ENCODE measurements at places on chromosomes 4 and X.

GRCh38 chr4:139957986-139958738 lies 195.8 kb downstream of the MAML3 start:
- no peak for DNase-seq

GRCh38 chrX:7372825-7373525 lies 225.0 kb upstream of the PUDP start:
- DNase-seq = no peak

GRCh38 chr4:20552004-20552403 lies 148.3 kb upstream of the PACRGL start:
- DNase-seq = no peak

- no peak for DNase-seq
These were observed 14.6 kb upstream of the NDST4 start for GRCh38 chr4:115128037-115128436.

DNA sequence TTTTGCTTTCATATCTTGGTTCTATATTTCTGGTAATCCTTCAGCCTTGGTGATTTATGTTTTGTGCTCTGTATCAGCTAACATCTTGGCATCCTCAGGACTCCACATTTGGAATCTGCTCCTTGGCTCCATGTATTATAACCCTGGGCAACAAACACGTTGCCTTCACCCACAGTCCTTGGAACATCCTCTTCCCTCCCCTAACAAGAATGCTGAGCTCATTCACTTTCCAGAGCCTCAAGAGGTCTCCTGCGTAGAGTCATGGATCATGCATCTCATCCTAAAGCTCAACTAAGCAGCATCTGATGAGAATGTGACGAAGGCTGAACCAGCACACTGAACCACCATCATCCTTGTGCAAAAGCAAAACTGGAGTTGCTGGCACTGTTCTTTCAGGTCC lies 60.5 kb upstream of the C1GALT1C1 start:
- DNase-seq = no peak

DNA sequence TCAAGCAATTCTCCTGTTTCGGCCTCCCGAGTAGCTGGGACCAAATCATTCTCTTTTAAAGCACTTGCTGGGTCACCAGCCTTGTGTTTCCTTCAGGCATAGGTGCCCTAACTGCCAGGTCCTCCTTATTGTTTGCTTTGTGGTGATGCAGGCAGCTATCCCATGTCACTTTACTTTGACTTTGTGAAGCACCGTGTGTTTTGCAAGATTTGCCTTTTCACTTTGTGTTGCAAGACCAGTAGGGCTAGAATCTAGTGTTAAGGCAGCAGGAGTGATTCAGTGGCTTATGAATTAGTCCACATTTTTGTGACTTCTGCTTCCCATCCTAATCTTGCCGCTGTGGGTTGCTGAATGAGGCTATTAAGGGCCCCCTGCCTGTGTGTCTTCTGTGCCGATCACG lies 20.2 kb downstream of the SYAP1 start:
- no peak for DNase-seq

- DNase-seq = no peak
These were observed 136.5 kb downstream of the PRKX start for GRCh38 chrX:3576886-3577501.

GRCh38 chr4:57131849-57132742 lies 21.9 kb upstream of the IGFBP7 start:
- no peak for DNase-seq

- DNase-seq = no peak
These were observed 60.5 kb downstream of the TBC1D14 start for GRCh38 chr4:6969826-6970800.

DNA sequence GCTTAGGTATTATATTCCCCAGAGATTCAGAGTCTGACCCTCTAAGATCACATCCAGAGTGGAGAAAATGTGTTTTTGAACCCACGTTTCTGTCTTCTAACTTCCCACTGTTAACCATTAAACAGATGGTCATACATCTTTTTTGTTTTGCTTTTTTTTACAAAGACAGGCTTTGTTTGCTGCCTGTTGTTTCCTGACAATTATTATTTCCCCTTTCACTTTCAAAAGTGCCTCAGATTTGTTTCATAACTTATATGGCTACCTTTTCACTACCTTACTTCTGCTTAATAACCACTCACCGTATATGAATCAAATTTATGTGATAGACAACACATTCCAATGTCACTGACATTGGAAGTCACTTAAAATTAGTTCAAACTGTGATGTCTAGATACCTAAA lies 142.2 kb downstream of the HS3ST1 start:
- DNase-seq = no peak

DNA sequence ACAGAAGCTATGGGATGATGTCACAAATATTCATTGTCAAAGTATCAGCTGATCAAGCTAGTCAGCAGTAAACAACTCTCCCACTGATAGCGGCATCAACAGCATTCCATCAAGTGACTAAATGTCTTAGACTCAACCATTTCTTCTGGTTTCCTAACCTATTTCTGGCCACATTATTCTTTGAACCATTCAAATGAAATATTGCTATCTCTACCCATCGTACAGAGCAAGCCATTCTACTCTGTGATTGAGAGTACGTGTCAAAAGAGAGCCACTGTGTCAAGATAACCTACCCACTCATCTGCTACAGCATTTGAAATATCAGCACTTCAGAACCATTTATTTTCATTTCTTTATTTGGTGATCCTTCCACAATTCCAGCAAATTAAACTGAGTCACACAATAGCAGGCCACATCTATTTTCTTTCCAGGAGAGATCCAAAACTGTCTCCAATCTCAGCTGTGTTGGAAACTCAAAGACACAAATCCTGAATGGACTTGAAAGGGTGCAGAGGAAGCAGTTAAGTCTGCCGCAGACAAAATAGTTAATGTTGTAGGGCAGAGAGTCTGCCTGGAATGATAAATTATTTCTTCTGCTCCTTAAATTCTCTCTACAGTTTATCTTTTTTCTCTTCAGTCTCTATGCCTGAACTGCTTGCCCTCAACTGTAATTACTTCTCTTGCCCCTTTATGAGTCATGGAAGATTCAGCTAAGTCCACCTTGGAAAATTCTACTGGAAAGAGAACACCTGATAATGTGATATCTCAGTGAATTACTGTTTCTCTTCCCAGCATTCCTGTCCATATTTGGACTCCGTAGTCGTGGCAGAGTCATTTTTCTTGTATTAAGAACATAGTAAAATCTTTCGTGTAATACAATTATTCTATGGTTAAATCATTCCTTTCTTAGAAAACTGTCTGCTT lies 364.8 kb downstream of the PDGFC start:
- no peak for DNase-seq

GRCh38 chrX:30577362-30577991 lies at the start of gene TASL:
TASL (minus strand) TSS chrX:30577766; CDS start chrX:30560355, 17,411 bp downstream.
- DNase-seq = peak; percentile 33

DNA sequence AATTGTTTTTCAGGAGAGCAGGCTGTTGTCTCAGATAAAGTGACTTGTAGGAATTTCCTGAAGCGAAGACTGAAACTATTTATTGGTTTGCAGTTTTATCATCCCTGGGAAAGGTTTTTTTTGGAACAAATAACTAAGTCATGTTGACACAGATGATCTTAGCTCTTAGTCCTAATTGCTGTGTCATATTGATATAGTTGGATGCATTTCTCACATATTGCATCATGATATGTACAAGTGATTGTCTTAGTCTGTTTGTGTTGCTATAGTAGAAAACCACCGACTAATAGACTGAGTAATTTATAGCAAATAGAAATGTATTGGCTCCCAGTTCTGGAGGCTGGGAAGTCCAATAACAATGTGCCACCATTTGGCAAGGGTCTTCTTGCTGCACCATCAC lies 397.5 kb upstream of the PPP1R2C start:
- no peak for DNase-seq

DNA sequence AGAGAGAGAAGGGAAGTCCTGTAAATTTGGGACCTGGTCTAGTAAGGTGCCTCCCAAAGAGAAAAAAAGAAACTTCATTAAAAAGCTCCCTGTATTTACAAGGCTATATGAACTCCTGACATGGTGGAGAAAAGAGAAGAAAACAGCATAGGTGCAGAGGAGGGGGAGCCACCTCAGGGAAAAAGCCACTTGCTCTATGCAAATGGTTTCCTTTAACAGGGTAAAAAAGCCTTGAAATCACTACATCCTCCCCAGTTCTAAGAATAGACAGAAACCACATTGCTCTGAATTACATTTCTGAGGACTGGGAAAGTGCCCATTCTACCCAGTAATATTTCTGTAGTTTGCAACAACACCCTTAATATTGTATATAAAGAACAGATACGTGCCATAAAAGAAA lies 165.5 kb downstream of the KLF8 start:
- DNase-seq = no peak

GRCh38 chr4:87840149-87840548 lies 7.4 kb downstream of the MEPE start:
- DNase-seq = no peak

DNA sequence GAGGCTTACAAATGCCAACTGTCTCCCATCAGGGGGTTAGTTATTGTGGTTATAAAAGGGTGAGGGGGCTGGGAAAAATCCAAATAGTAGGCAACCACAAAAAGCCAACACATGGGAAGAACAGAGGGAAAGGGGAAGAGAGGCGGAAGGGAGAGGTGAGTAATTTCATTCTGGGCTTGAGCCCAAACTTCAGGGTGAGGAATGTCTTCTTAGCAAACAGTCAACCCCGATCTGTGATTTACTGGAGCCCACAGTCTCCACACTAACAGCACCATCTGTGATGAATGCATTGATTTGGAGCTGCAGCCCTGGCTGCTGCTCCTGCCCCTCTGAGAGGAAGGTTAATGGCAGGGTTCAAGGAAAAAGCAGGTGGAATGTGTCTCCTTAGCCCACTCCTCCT lies 162.2 kb upstream of the GPR101 start:
- DNase-seq = no peak

DNA sequence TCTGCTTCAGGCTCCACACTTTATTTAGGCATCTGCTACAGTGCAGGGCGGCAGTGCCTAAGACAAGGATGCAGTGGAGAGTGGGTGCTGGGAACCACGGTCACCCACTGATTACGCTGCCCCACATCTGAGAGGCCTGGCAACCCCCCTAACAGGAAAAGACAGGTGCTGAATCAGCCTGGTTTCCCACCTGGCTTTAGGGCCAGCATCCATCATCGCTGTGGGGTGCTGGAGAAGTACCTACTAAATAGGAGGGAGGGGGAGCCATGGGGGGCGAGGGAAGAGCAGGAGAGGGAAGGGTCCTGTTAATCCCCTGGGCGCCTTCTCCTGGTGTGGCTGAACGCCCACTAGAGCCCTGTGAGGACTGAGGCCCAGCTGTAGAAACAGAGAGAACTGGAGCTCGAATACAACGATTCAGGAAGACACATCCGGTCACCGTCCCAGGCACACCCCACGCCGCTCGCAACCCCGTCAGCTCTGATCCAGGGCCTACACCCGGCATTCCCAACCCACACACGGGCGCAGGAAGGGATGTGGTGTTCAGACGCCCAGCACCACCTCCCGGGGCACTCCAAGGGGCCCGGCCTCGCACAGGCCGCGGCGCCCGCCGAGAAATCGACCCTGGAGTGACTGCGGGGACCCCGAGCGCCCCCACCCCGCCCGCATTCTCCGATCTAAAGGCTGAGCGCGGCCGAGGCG lies 554 bp downstream of the DCTD start:
- DNase-seq = no peak

DNA sequence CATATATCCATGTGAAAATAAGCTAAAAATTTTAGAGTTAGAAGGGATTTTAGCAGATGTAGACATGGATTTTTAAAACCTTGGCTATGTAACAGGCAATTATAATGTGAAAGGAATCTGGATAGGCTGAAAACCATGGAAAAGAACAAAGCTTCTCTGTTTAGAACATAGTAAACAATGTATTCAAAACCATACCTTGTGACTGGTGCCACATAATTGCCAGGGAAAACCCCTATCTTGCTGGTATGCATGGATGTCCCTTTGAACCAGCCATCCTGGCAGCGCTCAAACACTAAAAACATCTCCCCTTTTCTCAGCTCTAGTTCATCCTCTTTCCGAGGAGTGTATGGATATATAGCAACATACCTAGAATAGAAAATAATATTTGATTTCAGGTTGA lies 110.6 kb upstream of the CBR4 start:
- DNase-seq = no peak

GRCh38 chr4:185847352-185848097 lies 35.5 kb upstream of the SORBS2 start:
- DNase-seq = no peak

DNA sequence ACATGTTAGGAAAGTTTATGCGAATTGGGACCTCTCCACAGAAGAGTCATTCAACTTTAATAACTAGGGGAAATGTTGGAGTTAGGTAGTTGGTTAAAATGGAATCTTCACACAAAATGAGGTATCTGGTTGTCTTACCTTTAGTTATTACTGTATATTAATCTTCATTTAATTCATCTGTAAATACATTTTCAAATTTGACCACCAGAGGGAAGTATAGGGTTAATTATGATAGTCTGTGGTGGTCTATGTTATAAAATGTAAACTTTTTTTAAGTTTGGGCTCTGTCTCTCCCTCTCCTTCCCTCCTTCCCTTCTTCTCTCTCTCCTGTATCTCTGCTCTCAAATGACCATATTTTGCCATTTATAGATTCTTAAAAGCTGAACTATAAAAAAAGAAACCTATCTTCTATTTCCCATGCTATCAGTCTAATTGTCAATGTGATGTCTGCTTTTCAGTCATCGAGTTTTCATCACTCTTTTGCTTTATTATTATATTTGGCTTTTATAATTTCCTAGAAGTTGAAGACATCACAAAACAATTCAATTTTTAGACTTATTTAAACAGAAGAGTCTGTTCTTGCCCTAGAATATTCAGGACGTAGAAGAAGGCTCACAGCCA lies 49.8 kb downstream of the TMEM144 start:
- no peak for DNase-seq

DNA sequence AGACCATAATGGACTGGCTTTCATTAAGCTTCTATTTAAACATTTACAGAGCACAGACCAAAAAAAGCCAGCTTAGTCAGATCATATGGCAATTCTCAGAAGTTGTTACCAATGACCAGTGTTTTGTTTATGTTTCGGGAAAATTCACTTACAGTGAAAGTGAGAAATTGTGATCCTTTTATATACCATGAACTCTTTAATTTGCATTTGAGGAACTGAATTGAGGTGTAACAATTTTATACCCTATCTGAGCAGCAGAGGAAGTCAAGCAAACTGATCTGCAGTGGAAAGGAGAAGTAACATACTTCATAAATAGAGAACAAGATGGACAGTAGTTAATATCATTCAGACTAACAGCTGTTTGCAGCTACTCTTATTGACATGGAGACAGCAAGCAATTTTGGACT lies 97.1 kb downstream of the TMA16 start:
- DNase-seq = no peak

DNA sequence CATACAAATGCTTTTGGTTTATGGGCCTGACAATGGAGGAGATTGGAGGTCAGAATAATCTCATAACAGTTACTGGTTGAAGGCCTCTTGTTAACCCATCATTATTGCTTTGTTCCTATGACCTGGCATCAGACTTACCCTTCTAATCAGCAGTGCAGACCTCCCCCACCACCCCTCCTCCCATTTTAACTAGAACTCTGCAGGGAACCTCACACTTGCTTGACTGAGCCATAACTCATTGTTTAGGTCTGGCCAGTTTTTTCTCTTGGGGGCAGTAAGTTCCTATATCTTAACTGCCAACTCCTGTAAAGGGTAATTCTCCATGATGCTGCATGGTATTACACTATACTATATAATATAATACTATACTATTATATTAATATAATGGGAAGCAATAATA lies 609.3 kb downstream of the IL1RAPL1 start:
- DNase-seq = no peak

GRCh38 chrX:19370061-19370460 lies 26.3 kb downstream of the PDHA1 start:
- no peak for DNase-seq

- no peak for DNase-seq
These were observed 137.7 kb upstream of the LIMCH1 start for GRCh38 chr4:41400296-41400695.
